Stimulated activated CD8-positive, alpha-beta memory T cell treated with anti-CD3 and anti-CD28 coated beads, Interleukin-12 subunit alpha, Interleukin-12 subunit beta, amount 100 ng/mL, for 1 hour (primary cell): ENCODE measurements at places on chromosomes 1 and 21.

DNA sequence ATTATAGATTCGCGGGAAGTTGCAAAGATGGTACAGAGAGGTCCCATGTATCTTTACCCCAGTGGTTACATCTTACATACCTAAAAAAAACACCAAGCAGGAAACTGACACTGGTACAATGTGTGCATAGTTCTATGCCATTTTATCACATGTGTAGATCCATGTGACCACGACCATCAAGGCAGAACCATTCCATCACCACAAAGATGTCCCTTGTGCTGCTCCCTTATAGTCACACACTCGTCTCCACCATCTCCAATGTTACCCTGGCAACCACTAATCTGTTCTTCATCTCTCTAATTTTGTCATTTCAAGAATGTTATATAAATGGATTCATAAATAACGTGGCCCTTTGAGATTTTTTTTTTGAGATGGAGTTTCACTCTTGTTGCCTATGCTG is 156.9 kb upstream of the MAGI3 start:
- no peak for DNase-seq

DNA sequence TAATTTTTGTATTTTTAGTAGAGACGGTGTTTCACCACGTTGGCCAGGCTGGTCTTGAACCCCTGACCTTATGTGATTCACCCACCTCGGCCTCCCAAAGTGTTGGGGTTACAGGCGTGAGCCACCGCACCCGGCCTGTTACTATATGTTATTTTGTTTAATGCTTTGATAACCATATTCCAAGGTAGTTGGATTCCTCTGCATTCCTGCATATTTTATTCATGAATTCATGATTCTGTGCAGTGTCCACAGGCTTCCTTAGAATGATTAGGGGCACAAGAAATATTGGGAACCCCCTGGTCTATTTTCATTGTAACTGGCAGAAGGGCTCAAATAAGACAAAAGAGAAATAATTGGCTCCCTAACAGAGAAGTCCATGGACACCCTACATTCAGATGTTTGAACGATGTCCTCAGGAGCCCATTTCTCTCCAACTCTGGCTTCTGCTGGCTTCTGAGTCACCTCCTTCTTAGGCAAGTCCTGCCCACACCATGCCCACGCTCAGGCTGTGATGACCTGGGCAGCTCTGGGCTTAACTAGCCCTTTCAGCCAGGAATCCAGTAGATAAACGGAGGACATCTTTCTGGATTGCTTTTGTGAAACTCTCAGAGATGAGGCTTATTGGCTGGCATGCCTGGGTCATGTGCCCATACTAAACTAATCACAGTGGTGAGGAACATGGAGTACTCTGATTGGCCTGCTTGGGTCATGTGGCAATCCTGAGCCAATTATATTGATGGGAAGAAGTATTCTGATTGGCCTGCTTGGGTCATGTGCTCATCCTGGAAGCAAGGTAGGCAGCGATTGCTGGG is 32.6 kb downstream of the TNFRSF8 start:
- no peak for DNase-seq

DNA sequence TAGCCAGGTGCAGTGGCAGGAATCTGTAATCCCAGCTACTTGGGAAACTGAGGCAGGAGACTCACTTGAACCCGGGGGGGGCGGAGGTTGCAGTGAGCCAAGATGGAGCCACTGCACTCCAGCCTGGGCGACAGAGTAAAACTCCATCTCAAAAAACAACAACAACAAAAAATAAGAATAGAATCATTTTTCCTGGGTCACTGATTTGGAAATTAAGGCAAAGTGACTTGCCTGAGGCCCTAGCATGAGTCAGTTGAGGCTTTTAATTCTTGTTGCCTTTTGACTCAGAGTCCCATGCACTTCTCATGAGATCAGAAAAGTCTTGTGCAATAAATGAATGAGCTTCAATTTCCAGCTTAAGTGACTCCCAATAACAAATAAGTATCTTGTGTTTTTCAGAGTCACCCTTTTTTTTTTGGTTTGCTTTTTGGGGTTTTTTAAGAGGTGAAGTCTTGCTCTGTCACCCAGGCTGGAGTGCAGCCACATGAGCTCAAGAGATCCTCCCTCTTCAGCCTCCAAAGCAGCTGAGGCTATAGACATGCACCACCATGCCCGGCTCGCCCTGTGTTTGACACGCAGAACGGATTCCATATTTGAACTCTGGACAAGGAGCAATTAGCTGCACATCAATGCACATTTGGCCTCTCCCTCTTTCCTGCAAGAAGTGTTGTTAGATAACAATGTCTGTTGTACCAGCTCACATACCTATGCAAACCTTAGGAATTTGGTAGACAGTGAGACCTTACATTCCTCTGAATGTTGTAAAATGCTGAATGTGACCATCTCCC is 3.4 kb upstream of the PLEKHM2 start:
- no peak for DNase-seq

GRCh38 chr1:18148461-18148860 is 40.9 kb downstream of the IGSF21 start:
- DNase-seq: no peak

- no peak for DNase-seq
Observed at GRCh38 chr1:14420686-14421085, 177.8 kb upstream of the KAZN start.

- no peak for DNase-seq
Observed at GRCh38 chr1:230883967-230884366, 15.6 kb upstream of the C1orf198 start.

DNA sequence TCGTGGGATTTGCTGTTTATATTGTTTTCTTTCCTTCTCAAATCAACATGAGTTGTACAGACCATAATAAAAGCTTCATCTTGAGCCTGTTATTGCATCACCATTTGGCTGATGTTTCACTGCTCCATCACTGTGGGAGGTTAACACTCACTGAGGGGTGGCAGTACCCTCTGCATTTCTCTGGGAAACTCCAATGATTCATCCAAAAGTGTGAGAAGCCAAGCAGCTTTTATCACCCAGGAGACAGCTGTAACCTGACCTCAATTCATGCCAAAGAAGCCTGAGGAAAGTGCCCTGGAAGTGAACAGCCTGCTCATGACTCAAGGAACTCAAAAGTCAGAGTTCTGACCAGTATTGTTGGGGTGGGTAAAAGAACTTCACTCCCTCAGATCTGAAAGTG is 84.1 kb downstream of the GPR88 start:
- no peak for DNase-seq
